ENCODE measurements at places on chromosomes 4 and X.
A peak's percentile ranks its signal among the peaks of the same experiment; 100 is the strongest.

DNA sequence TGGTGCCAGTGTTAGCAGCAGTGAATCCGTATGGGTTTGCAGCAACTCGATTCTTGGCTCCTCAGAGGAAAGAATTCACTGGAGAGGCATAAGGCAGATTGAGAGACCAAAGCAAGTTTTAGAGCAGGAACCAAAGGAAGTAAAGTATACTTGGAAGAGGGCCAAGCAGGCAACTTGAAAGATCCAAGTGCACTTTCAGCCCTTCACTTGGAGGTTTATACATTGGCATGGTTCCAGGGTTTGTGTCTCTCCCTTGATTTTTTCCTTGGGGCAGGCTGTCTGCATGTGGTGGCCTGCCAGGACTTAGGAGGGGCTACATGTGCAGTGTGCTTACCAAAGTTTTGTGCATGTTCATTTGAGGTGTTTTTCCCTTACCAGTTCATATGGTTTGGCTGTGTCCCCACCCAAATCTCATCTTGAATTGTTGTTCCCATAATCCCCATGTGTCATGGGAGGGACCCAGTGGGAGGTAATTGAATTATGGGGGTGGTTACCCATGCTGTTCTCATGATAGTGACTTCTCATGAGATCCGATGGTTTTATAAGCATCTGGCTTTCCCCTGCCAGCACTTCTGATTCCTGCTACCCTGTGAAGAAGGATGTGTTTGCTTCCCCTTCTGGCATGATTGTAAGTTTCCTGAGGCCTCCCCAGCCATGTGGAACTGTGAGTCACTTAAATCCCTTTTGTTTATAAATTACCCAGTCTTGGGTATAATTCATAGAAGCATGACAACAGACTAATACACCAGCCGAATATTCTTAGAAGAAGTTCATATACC is 86.2 kb upstream of the TSPAN5 start:
- no peak for DNase-seq

DNA sequence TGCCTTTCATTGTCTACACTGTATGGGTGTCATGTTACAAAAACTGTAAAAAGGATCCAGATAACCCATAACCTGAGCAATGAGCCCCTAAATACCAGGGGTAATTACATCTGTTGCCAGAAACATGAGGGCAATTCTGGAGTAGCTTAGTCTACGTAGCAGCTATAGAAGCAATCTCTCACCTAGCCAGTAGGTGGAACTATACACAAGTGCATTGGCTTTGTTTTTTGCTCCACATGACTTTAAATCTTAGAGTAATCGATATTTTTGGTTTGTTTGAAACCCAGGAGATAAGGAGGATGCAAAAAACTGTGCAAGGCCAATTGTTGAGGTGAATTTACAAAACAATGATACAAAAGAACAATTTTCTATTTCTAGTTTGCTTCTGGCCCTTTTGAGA is 57.5 kb downstream of the GPR82 start:
- DNase-seq = peak; percentile 69

- no peak for DNase-seq
Measured at GRCh38 chr4:183508697-183509335, 4.0 kb downstream of the ING2 start.

DNA sequence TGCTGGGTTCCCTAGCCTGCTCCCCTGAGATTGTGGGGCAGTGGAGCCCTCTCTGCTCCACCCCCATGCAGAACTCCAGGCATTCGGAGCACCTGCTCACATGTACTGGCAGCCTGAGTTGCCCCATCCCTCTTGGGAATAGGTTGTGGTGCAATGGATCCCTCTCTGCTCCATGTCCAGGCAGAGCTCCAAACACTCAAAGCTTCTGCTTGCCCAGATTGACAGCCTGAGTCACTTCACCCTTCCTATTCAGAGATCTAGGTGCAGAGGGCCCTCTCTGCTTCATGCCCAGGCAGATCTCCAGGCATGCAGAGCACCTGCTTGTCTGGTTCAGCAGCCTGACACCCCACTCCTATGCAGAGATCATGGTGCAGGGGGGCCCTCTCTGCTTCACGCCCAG is 18.6 kb upstream of the TEX13B start:
- peak; percentile 10 for DNase-seq

GRCh38 chr4:8702020-8702495 is 109.5 kb downstream of the CPZ start:
- DNase-seq = no peak

DNA sequence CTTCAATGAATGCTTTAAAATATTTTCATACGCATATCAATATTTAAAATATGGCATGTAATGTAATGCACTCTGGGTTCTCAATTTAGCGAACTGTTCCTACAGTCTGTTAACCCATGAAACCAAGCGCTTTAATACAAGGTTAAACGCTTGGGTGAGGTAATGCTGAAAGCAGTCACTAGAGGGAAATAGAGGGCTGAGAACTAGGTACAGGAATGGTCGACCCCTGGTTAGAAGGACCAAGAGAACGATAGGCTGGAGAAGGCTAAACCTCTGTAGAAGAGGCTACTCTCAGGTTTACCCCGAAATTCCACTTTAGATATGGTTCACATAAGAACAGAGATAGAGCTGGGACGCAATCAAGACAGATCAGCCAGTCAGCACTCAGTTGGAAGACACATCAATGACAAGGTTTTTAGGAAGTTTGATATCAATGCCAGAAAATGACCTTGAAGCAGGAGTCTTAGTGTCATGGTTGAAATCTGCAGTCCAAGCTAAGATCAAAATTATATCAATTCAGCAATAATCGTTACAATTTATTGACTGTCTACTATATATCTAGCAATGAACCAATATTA is 26.9 kb downstream of the ARSJ start:
- peak; percentile 74 for DNase-seq

DNA sequence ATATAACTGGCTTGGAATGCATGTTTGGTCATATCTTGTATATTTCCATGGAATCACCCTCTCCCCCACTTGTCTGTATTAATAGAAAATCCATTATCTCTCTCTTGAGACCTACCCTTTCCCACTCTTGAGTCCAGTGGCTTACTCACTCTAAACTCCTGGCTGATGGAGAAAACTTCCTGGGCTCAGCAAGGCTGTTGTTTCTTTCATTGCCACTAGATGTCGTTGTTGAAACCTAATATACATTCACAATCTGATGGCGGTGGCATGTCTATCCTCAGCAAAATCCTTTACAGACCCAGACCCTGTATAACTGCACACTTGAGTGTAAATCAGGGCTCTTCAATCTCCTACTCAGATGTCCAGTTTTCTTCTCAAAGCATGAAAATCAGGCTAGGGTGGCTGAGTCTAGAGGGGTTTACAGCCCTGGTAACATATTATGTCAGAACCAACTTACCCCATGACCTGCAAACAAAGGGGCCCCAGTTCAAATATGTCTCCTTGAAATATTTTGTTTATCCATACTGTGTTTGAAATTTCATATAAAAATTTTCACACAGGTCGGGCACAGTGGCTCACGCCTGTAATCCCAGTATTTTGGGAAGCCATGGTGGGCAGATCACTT is 70.0 kb upstream of the FAM241A start:
- peak; percentile 81 for DNase-seq

DNA sequence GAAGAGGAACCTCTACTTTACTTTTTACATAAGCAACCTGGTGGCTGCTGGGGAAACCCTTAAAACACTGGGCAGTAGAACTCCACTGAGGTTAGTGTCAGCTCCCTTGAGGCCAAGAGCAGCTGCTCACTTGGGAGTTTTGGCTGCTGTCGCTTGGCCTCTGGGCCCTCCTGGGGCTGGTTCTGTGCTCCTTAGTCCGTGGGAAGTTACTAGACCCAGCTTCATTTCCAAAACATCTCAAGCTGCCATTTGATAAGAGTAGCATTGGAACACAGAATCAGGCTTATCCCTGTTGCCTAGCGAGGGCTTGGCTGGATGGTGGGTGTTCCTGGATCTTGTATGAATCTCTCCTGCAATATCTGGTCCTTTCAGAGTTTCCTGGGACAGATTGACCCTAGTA is 26.1 kb downstream of the RNF4 start:
- DNase-seq = no peak

- DNase-seq = peak; percentile 35
Measured at GRCh38 chr4:127783026-127783769, 1.1 kb downstream of the HSPA4L start.

DNA sequence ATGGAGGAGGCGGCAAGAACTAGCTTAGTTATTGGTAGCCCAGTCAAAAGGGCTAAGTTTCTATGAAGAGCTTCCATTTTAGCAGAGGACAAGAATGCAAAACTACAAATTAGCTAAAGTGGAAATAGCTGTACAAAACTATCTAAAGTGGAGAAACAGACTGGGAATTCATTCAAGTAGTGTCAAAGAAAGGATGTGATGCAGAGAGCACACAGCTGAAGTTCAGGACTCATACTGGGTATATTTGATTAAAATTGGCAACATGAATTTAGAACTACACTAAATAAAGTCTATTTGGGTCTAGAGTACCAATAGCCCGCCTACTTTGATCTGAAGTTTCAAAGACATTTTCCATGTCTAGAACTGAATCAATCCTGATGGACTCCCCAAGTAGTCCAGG is 33.1 kb upstream of the GNRHR start:
- DNase-seq = no peak

DNA sequence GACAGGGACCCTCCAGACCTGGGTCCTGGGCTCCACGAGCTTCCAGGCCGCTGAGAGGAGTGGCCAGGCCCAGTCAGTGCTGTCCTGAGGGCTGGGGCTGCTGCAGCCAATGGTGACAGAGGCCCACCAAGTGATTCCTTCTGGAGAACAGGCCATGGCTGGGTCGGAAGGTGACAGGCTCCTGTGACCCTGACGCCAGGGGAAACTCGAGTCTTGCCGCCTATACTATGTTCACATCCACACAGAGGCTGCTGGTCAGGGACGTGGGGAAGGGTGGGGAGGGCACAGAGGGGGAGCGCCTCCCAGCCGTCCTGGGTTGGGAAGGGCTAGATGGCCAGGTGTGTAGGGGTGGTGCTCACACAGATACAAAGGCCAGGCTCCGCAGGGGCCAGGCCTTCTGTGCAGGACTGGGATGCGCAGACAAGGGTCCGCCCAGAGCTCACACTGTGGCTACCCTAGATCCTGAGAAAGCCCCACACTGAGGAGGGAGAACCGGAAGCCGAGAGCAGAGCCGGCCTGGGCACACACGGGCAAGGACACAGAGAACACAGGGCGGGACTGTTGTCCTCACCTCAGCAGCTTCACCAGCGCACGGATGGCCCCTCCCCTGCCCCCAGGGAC is 81.4 kb downstream of the HTRA3 start:
- DNase-seq = no peak

GRCh38 chrX:154714925-154715324 is 36.0 kb downstream of the GAB3 start:
- peak; percentile 76 for DNase-seq

GRCh38 chr4:78297116-78297800 is 240.1 kb downstream of the FRAS1 start:
- DNase-seq = no peak

All from PC-3 (cell line).